Hematopoietic multipotent progenitor cell treated with erythropoietin and hydrocortisone succinate and interleukin-3 and kit ligand, for 8 days (in vitro differentiated cells): ENCODE measurements at places on chromosomes 3 and 15.

DNA sequence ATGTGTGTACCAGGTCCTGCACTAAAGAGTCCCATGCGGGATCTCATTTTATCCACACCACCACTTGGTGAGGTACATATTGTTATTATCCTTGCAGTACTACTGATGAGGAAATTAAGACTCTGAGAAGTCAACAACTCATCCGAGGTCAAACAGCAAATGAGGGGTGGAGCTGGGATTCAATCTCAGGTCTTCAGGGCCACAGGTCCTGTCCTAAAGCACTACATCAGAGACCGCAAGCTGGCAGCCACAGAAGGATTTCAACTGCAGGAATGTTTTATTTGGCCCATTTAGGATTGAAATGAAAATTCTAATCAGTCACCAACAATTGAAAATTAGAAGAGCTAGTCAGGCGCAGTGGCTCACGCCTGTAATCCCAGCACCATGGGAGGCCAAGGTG, 131.4 kb downstream of the ADAMTS17 start:
- DNase-seq: no peak

- DNase-seq: no peak
These were observed 2.6 kb downstream of the DALRD3 start for GRCh38 chr3:49015765-49016164.

DNA sequence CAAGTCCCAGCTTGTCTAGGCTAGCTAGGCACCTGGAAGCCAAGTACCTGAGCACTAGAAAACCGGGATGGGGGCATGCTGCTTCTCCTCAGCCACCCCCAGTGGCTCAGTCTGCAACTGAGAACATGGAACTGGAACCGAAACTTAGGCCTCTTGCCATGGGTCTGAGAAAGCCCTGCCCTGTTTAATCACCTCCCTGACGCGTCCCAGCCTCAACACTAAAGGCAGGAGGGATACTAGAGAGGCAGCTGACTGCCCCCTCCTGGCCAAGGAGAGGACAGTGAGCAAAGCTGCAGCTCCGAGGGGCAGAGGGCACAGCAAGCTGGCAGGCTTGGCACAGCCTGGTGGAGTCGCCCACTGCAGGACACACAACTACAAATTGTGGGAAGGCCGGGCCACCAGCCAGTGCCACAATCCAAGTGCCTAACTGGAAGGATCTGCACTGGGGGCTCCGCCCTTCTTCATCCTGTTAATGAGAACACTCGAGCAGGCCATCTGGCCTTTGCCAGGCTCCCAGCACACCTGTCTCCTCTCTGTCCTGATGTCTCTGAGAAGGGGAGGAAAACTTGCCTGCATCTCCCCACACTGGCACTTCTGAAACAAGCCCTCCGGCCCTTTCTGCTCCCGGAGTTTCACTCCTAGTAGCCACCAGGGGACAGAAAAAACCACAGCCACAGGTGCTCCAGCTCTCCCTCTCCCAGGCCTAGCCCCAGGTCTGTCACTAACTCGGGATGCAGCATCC, 53.7 kb downstream of the BDH1 start:
- peak; percentile 76 for DNase-seq

GRCh38 chr15:97504031-97504792, 456.3 kb upstream of the ARRDC4 start:
- DNase-seq: no peak

GRCh38 chr3:170961616-170962400, 53.4 kb upstream of the EIF5A2 start:
- DNase-seq: peak; percentile 51

- no peak for DNase-seq
These were observed 47.6 kb downstream of the SLMAP start for GRCh38 chr3:57803647-57804081.

GRCh38 chr3:42839616-42840015, 30.4 kb downstream of the ACKR2 start:
- peak; percentile 90 for DNase-seq

- no peak for DNase-seq
These were observed 42.9 kb upstream of the AKAP13 start for GRCh38 chr15:85337425-85338074.

- DNase-seq: no peak
These were observed 68.6 kb downstream of the EXOG start for GRCh38 chr3:38564631-38565338.

- no peak for DNase-seq
These were observed 275.5 kb downstream of the MECOM start for GRCh38 chr3:169387751-169388696.

- DNase-seq: no peak
These were observed 294.0 kb upstream of the ATP10A start for GRCh38 chr15:26157081-26157480.

DNA sequence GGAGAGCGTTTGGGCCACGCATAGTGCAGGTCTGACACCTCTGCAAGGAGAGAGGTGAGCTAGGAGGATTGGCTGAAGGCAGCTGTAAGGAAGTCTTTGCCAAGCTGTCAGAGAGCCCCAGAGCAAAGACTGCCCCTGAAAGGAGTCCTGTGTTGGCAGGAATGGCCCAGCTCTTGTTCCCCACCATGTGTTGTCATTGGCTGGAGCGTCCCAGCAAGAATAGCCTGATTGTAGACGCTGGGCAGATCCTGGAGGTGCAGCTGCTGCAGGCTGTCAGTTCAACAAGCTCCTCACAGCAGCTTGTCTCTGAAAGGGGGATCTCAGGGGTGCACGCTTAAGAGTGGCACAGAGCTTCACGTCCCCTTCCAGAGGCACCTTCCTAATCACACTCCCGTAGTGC, 237.6 kb downstream of the FEZF2 start:
- no peak for DNase-seq

DNA sequence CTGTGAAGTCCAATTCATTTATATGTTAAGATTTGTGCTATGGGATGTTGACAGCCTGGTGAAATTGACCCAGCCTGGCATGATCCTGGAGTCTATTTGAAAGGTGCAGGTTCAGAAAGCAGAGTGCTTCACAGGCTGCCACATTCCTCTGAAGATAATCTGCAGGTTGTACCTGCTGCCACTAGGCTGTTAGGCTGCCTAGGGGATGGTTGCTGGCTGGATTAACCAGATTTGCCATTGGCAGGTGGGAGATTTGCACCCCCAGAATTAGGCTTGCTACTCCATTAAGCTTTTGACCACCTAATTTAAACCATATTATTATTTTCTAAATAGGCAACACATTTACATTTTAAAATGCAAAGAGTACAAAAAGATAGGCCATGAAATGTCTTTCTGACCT, 85.8 kb upstream of the RASGRP1 start:
- DNase-seq: no peak

DNA sequence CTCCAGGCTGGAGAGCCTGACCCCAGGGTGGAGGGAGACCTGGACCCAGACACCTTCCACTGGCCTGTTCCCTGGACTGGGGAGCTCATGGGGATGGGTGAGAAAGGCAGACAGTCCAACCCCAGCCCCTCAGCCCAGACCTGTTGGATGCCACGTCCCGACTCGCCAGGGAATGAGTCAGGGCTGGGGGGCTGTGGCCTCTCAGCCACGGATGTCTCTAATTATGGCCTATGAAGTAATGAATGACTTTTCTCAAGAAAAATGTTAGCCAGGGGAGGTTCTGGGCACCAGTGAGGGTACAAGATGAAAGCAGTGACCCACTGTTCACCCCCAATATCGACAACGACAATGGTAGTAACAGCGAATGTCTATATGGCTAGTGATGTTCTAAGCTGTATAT, 107.0 kb upstream of the RPL32 start:
- DNase-seq: no peak

DNA sequence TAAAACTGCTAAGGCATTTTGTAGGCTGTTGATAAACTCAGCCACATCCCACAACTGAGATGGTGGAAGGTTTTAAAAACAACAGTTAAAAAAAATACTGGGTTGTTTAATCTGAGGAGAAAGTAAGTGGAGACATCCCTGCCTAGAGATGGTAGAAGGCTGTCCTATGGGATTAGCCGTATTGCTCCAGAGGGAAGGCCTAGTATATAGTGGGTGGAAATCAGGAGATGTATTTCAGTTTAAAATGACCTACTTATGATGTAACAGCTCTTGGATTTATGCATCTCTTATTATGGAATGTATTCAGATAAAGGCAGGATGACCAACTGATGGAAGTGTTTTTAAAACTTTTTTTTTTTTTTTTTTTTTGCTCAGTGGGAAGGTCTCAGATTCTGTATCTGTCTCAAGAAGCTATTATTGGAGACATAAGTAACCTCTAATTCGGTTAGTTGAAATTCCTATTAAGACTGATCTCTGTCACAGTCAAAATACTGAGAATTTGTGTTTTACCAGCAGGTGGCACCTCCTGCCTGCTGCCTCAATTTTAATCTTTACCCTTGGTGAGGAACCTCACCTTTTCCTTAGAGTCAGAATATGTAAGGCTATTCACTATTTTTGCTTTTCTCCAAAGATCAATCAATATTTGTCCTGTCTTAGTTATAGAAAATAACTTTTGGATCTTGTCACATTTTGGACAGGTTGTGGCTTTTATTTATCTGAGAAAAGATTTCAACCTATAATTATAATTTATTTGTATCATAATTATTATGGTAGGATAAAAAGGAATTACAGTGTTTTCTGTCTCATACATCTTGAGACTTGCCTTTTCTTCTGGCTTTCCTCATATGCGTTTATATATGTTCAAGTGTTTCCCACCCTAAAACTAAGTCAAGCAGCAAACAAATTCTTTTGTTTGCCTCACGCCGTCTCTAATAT, 63.0 kb downstream of the VPS8 start:
- DNase-seq: peak; percentile 58

DNA sequence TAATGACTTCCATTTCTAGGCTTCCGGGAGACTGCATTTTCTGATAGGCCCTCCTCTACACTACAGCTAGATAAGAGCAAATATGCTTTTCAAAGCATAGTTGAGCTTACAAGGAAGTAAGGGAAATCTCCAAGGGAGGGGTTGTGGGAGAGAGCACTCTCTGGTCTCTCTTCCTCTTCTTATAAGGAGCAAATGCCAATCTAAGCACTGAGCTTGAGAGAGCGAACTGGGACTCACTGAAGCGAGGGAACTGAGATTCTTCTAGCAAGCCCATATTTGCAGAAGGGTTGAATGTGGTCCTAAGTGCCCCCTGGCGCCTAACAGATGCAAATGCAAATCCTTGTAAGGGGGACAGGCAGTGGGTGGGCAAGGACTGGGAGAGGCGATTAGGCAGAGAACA, 164.8 kb downstream of the ERC2 start:
- peak; percentile 17 for DNase-seq

DNA sequence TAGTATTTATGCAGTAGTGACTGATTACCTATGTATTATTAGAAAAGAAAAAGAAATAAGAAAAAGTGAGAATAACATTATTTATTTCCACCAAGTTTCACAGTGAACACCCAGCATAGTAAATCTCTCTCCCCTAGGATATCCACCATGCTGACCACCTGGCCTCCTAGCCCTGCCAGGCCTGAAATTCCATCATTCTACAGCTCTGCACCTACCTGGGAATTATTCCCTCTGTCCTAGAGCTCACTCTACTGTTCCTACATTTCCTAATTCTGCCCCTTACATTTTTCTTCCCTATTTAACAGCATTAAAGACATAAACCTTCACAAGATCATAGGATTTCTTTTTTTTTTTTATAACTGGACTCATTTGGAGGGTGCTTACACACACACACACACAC, 525.3 kb upstream of the PPP2R3A start:
- no peak for DNase-seq

- DNase-seq: no peak
These were observed 528 bp upstream of the TATDN2 start for GRCh38 chr3:10247679-10248183.

GRCh38 chr3:136196064-136196400, at the start of gene MSL2:
MSL2 (minus strand) TSS chr3:136196335; CDS start chr3:136195113, 1,222 bp downstream.
- no peak for DNase-seq

GRCh38 chr3:149142682-149143081, 13.2 kb downstream of the HPS3 start:
- DNase-seq: no peak

- DNase-seq: no peak
These were observed 740.4 kb downstream of the TUSC7 start for GRCh38 chr3:117450026-117450425.

- DNase-seq: no peak
These were observed 3.1 kb downstream of the MESP1 start for GRCh38 chr15:89747708-89748682.

GRCh38 chr15:63060699-63061098, 18.2 kb downstream of the TPM1 start:
- no peak for DNase-seq

- peak; percentile 13 for DNase-seq
These were observed 1.1 kb downstream of the NCKIPSD start for GRCh38 chr3:48684480-48685143.

- DNase-seq: no peak
These were observed 6.4 kb upstream of the ITGB5 start for GRCh38 chr3:124893526-124893925.

DNA sequence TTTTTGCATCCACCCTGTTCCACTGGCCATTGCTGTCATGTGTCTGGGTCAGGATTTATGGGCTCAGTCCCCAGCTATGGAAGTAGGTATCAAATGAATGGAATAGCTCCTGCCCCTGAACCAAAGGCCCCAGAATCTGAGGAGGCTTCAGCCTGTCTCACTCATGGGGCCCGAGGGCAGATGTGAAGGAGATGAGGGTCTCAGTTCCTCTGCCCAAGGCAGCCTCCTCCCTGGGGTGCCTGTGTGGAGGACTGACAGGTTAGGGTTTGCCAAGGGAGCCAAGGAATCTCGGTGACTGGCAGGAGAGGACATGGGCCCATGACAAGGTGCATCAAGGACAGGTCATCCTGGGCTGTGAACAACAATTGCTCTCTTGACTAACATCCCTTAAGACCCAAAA, 70.4 kb downstream of the CPN2 start:
- DNase-seq: no peak

- DNase-seq: no peak
These were observed 51.8 kb downstream of the IQSEC1 start for GRCh38 chr3:13021141-13022114.

- DNase-seq: no peak
These were observed 152.0 kb downstream of the SCAPER start for GRCh38 chr15:76753131-76753530.

- peak; percentile 2 for DNase-seq
These were observed 19.0 kb downstream of the SYNM start for GRCh38 chr15:99123713-99124451.

GRCh38 chr3:193391902-193392301, 13.3 kb upstream of the ATP13A5 start:
- DNase-seq: no peak

GRCh38 chr3:56667973-56668579, 15.0 kb downstream of the TASOR start:
- no peak for DNase-seq

GRCh38 chr15:68034081-68034480, 20.0 kb upstream of the PIAS1 start:
- no peak for DNase-seq

DNA sequence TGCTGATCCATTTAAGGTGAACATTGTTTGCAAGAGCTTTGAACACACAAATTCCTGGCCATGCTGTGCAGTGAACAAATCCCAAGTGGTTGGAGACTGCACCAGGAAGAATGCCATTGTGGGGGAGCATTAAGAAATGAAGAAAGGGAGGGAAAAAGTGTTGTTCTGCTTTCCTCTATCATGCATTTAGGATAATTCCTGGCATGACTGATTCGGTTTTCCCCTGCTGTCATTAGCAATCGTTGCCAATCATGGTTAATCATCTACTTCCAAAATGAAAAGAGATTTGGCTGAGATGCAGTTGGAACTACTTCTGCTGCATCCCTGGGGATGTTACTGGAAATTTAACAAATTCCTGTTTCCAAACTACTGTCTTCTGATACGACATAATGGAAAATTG, 73.7 kb upstream of the ZPLD1 start:
- no peak for DNase-seq
